Stimulated activated CD8-positive, alpha-beta memory T cell treated with anti-CD3 and anti-CD28 coated beads, Interleukin-12 subunit alpha, Interleukin-12 subunit beta, amount 100 ng/mL, for 4 hours (primary cell): ENCODE measurements at places on chromosomes 12 and 14.

GRCh38 chr12:63980211-63980610 lies 135.7 kb downstream of the SRGAP1 start:
- DNase-seq: no peak

- DNase-seq: no peak
Measured at GRCh38 chr12:48017496-48017895, 13.2 kb upstream of the COL2A1 start.

GRCh38 chr14:60328583-60328982 lies 79.6 kb downstream of the PPM1A start:
- DNase-seq: no peak

GRCh38 chr12:1375323-1375722 lies 219.1 kb downstream of the FBXL14 start:
- DNase-seq: no peak

- DNase-seq: no peak
Measured at GRCh38 chr14:71758229-71758951, 173.8 kb upstream of the RGS6 start.

DNA sequence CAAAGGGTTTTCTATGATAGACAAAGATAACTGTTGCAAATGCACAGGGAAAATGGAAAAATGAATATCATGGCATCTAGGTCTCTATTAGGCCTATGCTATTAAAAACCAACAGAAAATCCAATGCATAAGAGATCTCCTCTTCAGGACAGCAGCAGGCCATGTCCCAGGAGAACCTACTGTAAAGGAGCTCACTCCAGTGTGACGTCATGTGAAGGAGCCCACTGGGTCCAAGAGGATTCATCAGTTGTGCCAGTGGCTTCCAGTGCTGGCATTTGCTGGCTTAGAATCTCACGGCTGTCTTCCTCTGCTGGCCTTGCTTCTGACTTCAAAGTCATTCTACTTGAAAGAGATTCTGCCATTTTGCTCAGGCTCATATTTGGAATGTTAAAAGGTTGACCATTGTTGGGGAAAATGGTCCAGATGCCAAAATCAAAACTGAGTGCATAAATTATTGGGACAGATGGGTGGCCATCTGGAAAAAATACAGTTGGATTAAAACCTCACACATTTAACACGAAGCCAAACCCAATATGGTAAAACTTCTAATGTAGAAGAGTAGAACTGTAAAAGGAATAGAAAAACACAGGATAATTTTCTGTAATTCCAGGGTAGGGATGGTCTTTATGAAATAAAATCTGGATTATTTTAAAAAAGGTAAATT lies 75.4 kb upstream of the ARID2 start:
- no peak for DNase-seq

DNA sequence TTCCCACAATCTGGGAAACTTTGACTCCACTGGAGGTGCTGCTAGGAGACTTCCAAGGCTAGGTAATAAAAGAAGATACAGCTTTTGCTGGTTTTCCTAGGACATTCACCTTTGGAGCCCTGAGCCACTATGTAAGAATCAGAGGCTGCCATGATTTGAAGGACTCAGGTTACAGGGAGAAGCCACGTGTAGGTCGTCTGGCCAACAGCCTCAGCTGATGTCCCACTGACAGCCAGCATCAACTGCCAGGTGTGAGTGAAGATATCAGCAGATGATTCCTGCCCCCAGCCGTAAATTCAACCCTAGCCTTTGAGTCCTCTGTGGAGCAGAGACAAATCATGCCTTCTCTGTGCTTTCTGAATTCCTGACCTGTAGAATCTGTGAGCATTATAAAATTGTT lies 27.0 kb downstream of the SMOC1 start:
- DNase-seq: no peak

DNA sequence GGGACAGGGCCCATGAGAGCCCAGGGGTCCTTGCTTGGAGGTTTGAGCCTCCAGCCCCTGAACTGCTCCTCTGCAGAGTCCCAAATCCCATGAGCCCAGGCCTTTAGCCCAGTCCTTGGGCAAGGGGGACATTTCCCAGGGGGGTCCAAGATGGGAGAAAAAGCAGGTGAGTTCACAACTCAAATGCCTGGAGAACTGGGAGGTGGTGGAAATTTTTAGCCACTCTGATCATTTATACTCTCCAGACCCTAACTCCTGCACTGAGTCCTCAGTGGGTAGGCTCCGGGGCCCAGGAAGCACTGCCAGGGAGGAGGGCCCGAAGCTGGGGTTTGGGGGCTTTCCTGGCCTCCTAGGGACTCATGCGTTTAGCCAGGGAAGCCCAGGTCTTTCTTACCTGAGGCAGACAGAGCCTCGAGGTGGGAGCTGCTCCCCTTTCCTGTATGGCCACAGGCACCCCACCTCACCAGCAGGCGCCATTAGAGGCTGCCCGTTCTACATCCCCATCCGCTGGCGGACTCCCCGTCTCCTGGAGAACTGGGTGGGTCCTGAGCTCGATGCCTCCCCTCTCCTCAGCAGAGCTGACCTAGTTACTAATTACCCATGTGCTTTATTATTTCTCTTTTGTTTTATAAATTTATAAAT lies 998 bp downstream of the HNF1A start:
- DNase-seq: no peak

GRCh38 chr12:76713986-76714385 lies 49.9 kb upstream of the ZDHHC17 start:
- DNase-seq: no peak

DNA sequence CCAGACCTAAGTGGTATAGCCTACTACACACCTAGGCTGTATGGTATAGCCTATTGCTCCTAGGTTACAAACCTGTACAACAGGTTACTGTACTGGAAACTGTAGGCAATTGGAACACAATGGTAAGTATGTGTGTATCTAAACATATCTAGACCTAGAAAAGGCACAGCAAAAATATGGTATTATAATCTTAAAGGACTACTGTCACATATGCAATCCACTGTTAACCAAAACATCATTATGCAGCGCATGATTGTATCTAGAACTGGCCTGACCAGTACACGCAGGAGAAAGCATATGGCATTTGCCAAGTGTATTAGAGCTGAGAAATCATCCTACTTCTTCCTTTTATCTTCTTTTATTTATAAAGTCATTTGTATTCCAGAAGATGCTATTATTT lies 75.5 kb downstream of the SLC8A3 start:
- no peak for DNase-seq

GRCh38 chr14:104658325-104658712 lies 31.1 kb upstream of the INF2 start:
- no peak for DNase-seq

- no peak for DNase-seq
Measured at GRCh38 chr14:92886337-92886736, 36.6 kb upstream of the CHGA start.

- DNase-seq: no peak
Measured at GRCh38 chr12:61538951-61539350, 721.3 kb upstream of the USP15 start.

DNA sequence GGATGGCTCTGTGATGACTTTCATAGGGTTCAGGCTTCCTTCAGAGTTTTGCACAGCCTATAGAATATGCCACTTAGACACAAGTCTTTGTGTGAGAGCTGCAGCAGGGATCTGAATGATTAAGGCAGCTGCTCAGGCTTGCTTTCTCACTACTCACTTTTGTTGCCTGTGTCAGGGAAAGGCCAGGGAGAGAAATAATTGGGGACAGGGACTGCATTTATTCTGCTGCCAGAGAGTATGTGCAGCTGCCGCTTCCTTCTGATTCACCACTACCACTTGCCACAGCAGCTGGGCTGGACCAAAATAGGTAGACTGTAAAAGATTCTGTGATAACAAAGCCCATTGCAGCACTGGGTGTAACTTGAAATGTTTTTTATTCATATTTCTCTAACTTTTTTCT lies 49.7 kb downstream of the TRMT5 start:
- DNase-seq: no peak

GRCh38 chr14:106549064-106549463 lies 1022.7 kb downstream of the TMEM121 start:
- no peak for DNase-seq

GRCh38 chr14:70916799-70917198 lies 9.5 kb downstream of the PCNX1 start:
- DNase-seq: no peak

GRCh38 chr14:90456551-90456950 lies 59.7 kb downstream of the CALM1 start:
- DNase-seq: no peak

DNA sequence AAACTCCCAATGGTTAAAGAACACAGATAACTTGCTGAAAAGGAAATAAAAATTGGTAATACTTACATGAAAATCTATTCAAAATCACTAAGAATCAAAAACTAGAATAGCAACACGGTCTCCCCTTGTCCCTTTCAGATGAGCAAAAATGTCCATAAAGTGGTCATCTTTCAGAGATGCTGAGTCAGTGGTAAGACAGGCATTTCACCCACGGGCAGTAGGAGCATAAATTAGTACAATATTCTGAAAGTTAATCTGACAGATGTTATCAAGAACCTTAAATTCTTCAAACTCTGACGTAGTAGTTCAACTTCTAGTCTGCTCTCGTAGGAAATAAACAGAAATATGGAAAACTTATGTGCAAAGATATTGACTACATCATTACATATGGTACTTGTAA lies 33.1 kb upstream of the GNPNAT1 start:
- DNase-seq: no peak

GRCh38 chr14:89060191-89060590 lies 235.7 kb downstream of the TTC8 start:
- DNase-seq: no peak

DNA sequence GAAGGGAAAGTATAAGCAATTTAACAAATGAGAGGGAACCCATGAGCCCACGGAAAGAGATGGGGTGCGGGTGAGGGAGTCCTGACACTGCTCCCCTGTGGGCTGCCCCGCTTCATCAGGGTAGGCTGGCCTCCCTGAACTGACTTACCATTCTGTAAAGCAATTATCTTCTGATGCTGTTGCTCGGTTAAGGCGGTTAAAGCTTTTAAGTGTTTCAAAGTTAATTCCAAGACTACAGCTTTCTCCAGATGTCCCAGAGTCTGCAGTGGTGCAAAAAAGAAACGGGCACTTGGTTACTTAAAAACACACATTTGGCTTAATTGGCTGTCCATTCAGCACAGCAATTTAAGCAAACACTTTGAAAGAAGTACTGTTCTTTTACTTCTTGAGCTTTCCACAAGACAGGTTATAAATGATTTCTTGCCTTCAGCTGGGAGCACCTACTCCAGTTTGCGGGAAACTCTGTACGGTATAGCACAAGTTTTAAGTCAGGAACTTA lies 1.3 kb downstream of the BHLHE41 start:
- no peak for DNase-seq

GRCh38 chr12:103944964-103945363 lies 14.8 kb downstream of the HSP90B1 start:
- no peak for DNase-seq

DNA sequence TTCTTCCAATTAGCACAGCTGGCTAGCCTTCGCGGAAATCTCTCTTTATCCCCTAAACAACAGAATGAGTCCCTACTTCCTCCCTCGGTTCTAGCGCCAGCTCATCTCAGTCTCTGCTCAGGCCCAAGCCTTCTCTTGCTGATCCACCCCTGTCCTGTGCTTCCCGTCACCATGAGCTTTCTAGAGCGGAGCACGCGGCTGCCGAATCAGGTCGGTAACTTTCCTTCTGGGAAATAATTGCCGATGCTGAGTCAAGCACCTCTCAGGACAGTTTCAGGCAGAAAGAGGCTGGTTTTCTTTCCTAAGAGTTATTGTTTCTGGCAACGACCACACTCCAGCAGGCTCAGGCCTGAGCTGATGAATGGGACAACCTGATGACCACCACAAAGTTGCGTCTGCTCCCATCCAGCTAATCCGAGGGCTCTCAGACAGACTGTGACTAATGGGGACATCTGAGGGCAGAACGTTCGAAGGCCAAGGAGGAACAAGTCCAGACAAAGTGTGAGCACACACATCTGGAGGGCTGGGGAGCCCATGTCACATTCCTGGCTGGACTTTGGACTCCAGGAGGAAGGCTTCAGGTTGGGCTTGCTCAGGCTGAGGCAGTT lies 13.6 kb upstream of the GPR68 start:
- DNase-seq: no peak

DNA sequence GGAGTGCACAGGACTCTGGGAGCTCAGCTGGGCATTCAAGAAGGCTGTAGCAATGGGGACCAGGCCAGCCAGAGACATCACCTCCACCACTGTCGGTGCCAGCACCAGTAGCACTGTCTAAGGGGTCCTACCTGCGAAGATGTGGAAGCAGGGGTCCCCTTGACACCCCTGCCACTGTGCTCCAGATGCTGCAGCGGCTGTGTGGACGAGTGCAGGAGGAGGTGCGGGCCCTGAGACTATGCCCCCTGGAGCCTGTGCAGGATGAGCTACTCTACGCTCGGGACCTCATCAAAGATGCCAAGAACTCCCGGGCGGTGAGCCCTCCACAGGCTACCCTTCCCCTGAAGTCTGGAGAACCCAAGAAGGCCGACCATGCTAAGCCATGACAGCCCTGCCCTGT lies 8.6 kb downstream of the CARMIL3 start:
- DNase-seq: no peak

DNA sequence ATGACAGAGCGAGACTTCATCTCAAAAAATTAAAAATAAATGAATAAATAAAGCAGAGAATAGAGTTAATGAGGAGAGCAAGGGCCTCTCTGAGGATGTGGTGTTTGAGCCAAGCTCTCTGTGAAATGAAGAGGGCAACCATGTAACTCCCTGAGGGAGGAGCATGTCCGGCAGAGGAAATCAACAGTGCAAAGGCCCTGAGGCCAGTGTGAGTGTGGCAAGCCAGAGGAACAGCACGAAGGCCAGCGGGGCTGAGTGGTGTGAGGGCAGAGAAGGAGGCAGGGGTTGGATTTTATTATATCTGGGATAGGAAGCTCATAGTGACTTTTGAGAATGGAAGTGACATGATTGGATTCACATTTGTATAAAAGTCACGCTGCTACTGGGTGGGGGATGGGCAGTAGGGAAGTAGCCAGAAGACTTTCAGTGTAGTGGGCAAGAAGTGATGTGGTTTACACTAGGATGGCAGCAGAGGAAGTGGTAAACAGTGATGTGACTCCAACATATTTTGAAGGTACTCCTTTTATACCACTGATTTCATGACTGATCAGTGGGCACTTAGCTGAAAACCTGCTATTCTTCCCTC lies 10.3 kb upstream of the LRP1-AS start:
- DNase-seq: no peak

GRCh38 chr12:51813931-51814310 lies 34.6 kb downstream of the FIGNL2 start:
- DNase-seq: no peak

DNA sequence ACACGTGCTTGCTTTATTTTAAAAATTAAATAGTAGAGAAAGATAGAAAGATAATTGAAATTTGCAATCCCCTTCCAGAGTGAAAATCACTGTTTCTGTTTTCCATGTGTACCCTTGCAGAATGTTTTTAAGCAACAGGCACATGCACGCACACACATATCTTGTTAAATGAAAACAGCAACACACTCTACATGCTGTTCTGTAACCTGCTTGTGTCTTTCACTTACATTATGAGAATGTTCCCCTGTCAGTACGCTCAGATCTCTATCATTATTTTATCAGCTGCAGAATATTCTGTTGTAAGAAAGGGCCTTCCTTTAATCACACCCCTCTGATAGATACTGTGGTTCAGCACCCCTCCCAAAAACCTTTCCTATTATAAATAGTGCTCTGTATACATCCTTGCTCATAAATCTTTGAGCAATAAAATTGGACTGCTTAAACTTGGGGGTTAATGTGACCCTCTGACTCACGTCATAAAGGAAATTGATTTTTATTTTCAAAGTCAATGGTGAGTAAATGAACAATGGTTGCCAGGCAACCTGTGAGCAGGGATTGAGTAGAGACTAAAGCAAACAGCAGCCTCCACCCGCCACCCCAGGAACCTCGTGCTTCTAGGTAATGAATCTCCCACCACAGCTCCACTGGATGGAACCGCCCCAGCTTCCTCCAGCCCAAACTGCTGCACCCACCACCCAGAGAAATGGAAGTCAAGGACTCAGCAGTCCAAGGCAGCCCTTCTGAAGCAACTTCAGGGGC lies 31.9 kb upstream of the CHGA start:
- no peak for DNase-seq
